ENCODE measurements at places on chromosomes 5 and 9.

DNA sequence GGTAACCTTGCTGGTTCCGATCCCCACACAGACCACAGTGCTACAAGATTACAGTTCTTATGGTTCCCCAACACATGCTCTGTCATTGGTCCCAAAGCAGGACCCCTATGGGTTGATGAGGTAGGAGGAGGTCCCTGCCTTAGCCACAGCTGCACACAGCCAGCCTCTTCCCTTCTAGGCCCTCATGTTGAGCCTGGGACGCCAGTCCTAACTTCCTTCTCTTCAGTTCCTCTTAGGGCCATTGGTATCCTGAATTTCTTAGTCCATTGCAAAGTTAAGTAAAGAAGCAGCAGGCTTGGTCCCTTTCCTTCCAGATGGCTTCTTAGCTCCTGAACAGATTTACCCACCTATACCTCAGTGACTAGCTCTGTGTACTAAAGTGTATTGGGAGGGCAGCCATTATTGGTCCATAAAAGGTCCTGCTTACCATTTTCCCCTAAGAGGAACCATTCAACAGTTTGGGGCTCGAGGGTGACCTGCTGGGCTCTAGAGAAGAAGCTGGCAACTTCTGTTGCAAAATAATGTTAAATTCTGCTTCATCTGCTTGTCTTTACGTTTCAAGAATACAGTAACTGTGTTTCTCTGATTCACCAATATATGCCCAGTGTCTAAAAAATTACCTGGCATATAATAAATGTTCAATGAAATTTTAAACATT lies 50.2 kb downstream of the PDCD1LG2 start:
- DNase-seq = no peak

GRCh38 chr9:132575811-132576210 lies 6.6 kb upstream of the BARHL1 start:
- no peak for DNase-seq

DNA sequence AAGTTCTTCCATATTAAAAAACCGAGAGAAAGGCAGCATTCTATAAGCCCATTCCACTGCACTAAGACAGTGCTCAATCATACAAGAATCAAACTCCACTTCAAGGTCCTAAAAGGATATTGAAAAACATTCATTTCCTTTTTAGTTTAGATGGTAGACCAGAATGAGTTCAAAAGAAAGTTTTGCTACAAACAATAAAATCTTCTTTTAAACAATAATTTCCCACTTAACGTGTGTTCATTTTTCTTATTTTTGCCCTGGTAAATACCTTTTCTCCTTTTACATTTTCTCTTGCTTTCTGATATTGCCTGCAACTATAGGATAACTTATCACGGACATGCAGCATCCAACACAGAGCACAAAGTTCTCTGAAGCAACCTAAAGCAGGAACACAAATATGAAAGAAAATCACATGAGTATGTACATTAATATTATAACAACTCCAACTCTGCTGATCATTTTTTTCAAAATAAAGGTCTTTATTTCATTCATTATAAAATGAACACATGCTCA lies 61.7 kb downstream of the CPLANE1 start:
- no peak for DNase-seq

GRCh38 chr9:134895908-134896833 lies 15.6 kb downstream of the FCN2 start:
- DNase-seq = no peak

GRCh38 chr5:158486566-158486965 lies 613.1 kb downstream of the EBF1 start:
- no peak for DNase-seq

DNA sequence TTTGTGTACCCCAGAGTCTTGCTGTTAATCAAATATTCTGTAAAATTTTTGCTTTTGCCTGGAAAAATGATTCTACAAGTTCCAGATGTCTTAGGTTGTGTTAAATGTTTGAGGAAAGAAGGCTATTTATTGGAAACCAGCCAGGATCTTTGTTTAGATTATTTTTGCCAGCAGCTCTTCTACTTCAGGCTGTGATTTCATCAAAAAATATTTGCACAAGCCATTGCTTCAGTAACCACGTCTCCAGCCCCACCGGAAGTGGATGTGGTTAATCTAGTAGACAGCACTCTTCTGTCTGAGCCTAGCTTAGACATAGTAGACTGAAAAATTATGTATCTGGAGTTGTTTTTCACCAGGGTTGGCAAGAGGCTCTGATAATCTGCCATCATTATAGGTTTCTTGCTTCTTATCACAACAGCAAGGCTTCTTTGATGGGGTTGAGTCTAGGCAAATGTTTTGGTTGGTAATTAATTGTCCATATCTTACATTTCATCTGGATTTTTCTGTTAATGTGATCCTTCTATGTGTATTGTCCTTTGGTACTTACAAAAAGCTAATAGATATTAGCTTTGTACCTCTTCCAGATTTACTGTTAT lies 17.1 kb downstream of the KCTD16 start:
- DNase-seq = no peak

DNA sequence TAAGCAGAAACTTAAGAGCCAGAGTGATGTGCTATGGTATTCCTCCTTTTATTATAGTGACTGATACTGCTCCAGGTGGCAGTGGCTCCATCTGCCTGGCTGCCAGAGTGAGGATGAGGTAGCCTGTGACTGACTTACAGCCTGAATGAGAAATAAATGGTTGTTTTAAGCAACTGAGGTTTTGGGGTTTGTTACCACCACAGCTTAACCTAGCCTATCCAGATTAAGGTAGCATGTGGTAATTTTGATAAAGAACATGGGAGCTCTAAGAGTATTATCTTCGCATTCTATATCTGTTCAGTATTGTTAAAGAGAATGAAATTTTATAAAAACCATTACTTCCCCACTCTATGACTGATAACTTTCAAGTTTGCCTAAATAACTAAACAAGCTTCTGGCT lies 39.0 kb downstream of the GOLPH3 start:
- no peak for DNase-seq

Data from SK-N-DZ (cell line).